Nucleus accumbens (tissue), 56 donors: ENCODE measurements at places on chromosomes 1 and 21.

DNA sequence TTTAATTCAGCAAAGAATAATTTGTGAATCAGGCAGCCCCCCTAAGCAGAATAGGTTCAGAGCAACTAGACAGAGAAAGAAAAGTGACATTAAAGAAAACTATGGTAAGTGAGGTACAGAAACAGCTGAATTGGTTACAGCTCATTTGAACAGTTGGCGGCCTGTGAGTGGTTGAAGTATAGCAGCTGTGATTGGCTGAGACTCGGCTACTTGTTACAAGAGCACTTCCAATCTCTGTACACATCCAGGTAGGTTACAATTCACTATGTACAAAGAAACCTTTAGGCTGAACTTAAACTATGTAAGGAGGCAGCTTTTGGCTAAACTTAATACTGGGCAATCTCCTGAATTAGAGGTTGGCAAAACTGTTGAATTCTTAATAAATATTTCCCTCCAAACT, 171.1 kb upstream of the LHX8 start:
- no peak for DNase-seq

DNA sequence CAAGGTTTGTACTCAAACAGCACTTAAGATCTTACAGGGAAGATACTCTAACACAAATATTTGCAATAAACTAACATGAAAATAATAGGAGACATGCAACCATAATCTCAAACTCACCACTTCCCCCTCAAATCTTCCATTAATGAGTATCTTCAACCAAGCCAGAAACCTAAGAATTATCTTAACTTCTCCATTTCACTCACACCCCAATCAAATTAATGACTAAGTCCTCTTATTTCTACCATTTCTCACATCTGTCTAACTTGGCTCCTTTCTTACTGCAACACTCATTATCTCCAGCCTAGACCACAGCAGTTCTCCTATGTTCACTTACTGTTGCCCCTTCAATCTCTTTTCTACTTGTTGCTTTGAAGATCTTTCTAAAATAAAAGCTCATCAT, 10.4 kb downstream of the RBBP5 start:
- DNase-seq: no peak

DNA sequence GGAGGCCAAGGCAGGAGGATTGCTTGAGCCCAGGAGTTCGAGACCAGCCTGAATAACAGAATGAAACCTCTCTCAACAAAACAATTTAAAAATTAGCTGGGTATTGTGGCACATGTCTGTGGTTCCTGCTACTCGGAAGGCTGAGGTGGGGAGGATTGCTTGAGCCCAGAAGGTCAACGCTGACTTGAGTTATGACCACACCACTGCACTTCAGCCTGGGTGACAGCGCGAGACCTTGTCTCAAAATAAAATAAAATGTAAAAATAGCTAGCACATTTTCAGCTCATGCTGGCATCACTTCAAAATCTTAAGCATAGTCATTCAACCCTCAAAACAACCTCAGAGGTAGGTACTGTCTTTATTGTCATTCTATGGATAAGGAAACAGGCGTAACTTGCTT, 6.4 kb downstream of the JAK1 start:
- DNase-seq: no peak

DNA sequence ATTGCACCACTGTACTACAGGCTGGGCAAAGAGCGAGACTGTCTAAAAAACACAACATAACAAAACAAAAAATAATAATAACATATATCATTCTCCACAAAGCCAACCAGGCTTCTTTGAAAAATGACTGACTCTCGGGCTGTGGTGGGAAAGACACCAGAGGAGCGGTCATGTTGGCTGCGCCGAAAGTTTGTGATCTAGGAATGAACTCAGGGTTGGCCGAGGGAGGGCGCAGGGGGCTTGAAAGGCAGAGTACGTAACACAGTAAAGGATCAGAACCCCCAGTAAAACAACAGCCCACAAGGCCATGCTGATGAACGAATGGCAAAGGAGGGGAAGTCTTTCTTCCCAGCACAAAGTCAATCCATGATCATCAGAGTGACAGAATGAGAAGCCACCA, 4.7 kb downstream of the SLC35E2B start:
- DNase-seq: no peak

GRCh38 chr1:97647776-97648175, 273.1 kb downstream of the DPYD start:
- DNase-seq: no peak

GRCh38 chr1:8026976-8027747, 1.1 kb upstream of the ERRFI1 start:
- DNase-seq: no peak

- DNase-seq: peak; percentile 70
Measured at GRCh38 chr21:44024887-44025353, 12.8 kb downstream of the TRAPPC10 start.

DNA sequence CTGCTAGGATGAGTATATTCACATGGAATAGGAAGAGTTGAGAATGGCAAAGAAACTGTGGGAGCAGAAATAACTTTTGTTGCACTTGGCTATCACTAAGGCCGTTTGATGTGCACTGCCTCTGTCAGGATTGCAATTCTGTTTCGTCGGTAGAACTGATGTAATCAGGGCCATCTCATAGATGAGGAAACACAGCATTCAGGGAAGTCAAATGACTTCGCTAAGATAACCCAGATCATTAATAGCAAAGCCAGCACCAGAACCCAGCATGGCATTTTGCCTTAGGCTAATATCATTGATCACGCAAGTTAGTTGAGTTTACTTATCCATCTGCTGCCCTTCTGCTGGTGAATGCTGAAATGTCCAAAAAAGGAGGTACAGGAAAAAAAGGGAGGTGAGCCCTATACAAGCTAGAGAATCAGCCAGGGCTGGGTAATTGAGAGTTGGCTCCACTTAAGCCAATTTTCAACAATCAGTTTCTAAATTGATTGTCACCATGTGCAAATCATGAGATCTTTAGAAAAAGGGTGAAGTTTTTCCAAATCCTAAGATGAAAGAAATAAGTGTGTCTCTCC, 7.6 kb downstream of the RASSF5 start:
- no peak for DNase-seq

- no peak for DNase-seq
Measured at GRCh38 chr1:43934986-43935324, 1.4 kb downstream of the ARTN start.

DNA sequence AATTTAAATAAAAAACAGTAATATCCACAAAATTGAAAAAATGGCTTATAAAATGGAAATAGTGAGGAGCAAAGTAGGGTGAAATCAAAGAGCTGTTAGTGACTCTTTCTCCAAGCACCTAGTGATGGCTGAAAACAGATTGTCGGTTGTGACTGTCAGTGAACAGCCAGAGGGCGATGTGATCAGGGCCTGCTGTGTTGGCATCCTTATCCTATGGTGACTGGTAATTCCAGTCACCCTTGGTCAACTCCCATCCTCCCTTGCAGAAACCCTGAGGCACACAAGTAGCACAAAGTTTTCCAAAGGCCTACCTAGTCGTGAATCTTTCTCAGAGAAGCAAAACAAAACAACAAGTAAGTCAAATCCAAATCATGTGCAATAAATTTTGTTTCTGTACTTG, 599.8 kb upstream of the CXADR start:
- no peak for DNase-seq

GRCh38 chr1:98078596-98078995, 157.8 kb upstream of the DPYD start:
- no peak for DNase-seq

DNA sequence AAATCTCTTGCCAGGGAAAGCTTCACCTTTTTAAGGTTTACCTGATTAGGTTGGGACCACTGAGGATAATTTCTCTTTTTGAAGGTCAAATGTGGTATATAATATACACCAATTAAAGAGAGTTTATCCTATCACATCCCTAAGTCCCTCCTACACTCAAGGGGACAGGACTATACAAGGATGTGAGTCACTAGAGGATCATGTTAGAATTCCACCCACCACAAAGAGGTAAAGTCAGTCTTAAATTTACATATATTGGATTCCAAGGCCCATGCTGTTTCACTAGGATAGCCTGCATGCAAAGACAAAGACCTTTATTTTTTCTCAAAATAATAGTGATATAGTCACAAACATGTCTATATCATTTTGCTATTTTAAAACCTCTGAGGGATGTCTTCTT, 164.4 kb downstream of the GIPC2 start:
- no peak for DNase-seq

- DNase-seq: no peak
Measured at GRCh38 chr1:95537176-95537575, 303.2 kb downstream of the RWDD3 start.

- no peak for DNase-seq
Measured at GRCh38 chr1:6660415-6661049, 35.9 kb downstream of the THAP3 start.

- no peak for DNase-seq
Measured at GRCh38 chr1:235199441-235199840, 38.4 kb upstream of the RBM34 start.

DNA sequence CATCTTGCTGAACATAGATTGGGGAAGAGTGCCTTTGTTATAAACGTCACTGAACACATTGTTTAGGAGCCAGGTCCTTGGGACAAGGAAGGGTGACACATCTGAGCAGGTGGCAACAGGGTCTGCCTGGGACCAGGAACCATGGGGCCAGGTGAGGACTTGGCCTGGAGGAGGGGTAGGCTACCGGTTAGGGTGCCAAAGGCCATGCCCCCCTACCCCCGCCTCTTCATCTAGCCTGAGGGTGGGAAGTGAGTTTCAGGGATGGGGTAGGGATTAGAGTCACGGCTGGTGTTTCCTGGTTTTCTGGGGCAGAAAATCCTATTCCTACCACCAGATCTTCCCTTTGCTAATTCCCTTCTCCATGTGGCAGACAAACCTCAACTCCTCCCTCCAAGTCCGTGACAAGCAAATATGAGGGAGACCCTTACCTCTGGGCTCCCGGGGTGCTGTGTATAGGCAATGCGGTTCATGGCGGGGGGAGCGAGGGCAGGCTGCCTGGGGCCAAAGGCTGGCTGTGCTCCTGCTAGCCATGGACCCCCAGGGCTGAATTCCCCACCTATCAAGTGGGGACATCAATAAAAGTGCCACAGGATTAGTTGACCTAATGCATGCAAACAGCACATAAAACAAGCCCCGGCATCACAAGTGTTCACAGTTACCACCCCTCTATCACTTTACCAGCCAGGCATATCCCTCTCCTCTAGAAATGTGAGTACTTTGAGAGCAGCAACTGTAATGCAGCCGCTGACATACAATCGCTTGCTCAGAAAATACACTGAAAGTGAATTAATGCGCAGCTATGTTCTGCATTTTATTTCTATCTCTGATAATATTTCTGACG, 14.5 kb downstream of the CD247 start:
- no peak for DNase-seq

GRCh38 chr1:201750934-201751333, 78.0 kb upstream of the IPO9 start:
- DNase-seq: no peak

GRCh38 chr1:113042285-113043143, 30.5 kb upstream of the LRIG2 start:
- DNase-seq: peak; percentile 63

DNA sequence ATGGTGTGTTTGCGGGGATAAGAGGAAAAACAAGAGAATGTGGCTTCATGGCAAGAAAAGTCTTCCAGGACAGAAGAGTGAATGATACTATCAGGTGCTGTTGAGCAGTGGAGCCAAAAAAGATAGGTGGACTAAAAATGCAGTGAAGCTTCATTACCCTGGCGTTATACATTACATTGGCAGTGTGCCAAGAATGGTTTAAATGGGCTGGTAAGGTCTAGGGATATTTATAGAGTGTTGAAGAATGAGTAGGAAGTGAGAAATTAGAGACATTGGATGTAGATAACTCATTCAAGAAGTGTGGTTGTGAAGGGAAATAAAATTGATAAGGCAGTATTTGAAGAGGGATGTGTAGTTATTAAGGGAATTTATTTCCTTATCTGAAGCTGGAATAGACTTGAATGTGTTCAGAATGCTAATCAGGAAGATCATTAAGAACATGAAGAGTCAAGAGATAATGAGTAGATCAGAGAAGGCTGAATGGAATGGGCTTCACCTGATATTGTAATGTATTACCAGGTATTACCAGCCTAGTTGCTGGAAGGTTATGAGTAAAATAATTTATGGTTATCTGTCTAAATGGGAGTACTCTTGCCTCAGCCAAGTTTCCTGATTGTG, 72.7 kb downstream of the MAST2 start:
- DNase-seq: no peak

DNA sequence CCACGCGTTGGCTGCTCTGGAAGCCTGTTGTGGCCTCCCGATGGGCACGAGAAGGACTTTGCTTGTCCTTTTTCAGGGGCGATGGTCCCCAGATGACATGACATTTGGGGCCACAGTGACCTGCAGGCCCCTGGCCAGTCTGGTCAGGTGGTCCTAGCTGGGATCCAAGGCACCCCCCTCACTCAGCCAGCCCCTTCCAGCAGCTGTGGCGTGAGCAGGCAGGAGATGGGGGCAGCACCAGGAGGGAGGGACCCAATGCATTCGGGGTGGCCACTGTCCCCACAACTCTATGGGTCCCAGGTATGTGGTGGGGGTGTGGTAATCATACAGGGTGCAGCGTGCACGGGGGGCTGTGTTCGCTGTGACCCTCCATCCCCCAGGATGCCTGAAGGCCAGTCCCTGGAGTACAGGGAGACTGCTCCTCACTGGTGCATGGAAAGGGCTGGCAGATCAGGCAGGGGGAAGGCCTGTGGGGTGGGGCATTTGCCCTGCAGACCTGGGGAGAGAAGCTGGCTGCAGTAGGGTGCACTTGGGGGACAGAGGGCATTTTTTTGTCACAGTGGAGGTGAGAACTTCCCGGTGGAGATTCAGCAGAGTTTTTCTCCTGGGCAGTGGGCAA, 31.7 kb downstream of the WNT3A start:
- no peak for DNase-seq

DNA sequence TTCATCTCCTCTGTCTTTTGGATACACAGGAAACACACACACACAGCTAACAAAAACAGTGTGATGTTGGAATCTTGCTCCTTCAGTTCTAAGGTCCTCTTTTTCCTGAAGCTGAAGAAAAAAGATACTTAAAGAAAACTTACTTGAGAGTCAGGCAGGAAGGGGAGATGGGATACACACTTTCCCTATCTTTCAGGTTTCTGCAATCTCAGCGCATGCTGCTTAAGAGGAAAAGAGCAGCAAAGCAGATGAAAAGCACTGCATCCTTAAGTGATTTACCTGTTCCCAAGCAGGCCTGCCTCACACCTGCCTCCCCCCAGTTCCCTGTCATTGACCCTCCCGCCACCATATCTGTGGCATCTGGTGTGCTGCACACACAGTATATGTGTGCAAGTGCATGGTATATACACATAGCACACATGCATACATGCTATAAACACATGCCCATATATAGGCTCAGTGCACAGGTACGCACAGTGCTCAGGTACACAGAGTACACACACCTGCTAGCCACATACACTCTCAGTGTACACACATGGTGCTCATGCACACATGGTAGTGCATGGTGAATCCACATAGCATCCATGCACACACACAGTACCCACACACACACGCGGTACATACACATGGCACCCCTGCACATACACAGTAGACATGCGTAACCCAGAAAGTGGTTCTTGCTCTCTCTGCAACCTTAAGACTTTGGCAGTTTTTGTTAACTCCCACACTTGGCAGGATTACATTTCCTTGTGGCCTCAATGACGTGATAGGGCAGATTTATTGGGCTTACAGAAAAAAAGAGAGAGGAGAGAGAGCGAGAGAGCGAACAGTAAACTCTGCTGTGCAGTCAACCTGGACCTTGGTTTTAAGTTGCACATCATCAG, 166.9 kb downstream of the TOMM20 start:
- no peak for DNase-seq
